Stimulated activated CD4-positive, alpha-beta T cell treated with anti-CD3 and anti-CD28 coated beads, Interleukin-15, amount 100 ng/mL, for 1 hour (primary cell): ENCODE measurements at places on chromosomes 7 and 10.

- DNase-seq, result no peak
Observed at GRCh38 chr10:73965890-73966768, 31.8 kb upstream of the VCL start.

DNA sequence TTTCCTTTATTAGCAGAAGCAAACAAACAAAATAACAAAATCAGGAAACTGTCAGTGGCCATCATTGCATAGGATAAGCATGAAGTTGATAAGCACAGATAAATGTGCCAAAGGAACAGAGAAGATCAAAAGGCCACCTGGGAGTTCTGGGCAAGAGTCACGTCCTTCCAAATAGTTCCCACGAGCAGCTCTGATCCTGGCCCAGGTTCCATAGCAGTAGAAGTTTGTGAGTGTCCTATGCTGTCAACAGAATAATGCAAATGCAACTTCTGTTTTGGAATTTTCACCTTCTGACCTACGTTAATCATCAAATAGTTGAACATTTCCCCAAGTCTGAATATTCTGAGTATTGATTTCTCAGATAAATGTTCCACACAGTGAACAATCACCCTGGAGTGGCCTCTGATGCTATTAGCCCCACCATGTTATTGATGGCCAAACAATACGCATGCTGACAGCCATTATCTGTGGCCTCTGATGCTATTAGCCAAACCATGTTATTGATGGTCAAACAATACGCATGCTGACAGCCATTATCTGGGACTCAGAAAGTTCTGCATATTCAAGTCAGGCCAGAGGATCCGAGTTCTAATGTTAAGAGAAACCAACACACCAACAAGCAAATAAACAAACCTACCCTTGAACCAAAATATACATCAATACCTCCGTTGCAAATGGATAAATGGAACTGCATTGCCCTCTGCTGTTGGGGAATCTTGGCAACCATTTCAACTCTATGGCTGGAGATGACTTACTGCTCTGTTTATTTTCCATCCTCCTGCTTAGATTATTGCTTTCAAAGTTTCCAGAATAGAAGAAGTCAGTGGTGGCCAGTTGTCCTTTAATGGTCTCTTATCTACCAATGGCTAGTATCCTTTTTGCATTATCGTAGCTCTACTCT, 63.3 kb downstream of the MRC1 start:
- DNase-seq, result no peak

DNA sequence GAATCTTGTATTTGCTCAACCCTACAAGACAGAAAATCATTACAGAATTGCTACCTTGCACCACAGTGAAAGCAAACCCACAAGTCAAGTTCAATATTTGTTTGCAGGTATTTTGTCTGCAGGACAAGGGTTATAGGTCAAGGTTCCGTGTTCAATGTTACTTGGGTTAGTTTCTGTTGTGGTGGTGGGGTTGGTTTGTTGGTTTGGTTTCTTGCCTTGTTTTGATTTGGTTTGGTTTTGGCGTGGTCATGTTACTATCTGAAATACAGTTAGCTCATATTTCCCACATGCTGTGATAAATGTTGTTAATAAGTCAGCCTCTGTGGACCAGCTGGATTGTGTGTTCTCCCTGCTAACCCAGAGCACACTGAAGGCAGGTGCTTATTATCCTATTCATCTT, 75.6 kb upstream of the INSIG1 start:
- no peak for DNase-seq

DNA sequence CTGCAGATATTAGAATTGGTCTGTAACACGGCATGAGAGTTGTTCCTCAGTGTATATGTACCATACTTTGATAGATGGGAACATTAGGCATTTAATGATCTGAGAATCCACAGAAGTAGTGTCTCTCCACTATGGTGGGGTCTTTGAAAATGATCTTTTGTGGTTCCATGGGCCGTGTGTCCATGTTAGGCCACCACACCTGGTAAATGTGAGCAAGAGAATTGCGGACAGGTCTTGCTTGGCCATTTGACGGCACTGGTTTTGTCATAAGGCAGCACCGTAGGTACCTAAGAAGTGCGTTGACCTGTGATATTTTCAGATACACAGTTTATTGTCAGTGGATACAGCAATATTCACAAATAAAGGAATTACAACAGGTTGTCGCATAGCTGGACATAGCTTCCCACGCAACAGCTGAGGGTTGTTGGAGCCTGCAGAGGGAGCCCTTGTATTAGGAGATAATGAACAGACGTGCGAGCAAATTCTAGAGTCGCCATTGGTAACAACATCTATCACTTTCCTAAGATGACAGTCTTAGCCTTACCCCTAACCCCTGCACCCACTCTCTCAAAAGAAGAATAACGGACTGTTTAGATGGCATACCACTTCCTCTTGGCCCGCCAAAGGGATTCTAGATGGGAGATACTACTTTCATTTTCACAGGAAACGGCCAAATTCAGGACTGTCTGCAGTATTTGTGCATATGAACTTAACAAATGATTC, 111.4 kb downstream of the COL28A1 start:
- DNase-seq, result no peak

GRCh38 chr10:103470761-103471653, 8.0 kb downstream of the CALHM3 start:
- DNase-seq, result peak; percentile 24

- DNase-seq, result no peak
Observed at GRCh38 chr10:103080891-103081581, 112.0 kb downstream of the NT5C2 start.

DNA sequence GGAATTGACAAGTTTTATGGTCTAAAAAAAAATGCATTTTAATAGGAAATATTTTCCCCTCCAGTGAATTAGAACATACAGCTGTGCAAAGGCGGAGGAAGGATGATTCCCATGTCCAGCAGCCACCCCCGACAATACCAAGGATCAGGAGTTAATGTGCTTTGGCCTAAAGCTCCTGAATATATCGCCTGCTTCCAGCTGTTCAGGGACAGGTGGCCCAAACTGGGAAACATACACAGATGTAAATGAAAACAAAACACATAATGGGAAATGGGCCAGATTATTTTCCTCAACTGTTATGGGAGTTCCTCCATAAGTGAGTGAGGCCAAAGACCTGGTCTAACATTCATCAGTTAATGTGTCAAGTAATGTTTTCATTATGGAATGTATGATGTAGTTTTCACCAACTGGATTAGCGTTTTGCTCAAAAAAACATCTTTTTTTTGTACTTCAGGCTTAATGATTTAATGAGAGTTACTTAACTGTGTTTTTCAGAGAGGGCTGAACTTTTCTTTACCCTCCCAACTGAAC, 55.1 kb upstream of the LAMB1 start:
- DNase-seq, result no peak

DNA sequence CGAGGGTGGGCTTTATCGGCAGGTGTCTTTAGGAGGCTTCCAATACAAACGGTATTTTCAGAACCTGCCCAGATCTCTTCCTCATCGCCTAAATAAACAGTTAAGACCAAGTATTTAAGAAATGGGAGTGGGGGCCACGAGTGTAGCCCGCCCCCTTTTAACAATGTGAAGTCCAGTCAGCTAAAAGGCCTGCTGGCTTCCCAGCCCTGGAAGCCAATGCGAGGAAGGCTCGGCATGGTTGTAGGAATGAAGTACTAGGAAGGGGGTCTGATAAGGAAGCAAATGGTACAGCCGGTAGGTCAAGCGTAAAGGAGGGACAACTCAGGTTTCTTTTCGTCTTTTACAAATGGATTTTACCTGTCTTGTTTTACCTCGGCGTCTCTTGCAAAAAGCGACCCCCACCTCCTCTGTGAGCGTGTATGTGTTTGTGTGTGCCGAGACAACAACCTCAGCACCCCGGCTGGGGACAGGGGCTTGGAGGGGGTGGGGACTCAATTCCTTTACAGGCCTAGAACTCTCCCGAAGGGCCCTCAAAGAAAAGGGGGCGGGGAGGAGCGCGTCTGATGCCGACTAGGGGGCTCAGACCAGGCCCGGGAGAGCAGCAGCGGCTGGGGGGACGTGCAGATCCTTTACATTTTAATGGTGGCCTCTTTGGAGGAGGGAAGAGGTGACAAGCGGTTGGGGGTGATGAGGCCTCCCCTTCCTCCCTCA, 147.6 kb downstream of the GPR85 start:
- DNase-seq, result no peak

DNA sequence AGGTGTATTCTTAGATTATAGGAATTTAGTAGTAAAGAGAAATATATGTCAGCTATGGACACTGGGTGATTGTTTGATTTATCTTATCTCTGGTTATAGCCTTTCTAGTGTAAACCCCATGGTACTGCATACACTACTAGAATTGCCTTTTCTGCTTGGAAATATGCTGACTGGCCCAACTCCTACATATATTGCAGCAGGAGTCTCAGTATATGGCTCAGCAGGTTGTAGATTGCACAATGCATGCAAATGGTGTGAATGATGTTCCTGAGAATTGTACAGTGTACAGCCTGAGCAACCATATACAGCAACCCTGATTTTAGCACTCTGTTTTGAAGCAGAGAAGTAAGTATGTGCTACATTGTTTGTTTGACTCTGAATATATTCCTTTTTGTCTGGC, 153.4 kb upstream of the NPY start:
- DNase-seq, result no peak

DNA sequence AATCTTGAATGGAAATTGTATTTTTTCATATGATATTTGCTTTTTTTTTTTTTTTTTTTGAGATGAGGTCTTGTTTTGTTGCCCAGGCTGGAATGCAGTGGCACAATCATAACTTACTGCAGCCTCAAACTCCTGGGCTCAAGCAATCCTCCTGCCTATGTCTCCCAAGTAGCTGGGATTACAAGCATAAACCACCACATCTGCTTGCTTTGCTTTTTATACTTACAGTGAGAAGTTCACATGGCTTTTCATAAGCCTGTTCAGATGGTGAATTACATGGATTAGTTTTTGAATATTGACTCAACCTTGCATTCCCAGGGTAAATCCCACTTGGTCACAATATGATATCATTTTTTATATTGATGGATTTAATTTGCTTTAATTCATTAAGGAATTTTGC, 22.0 kb downstream of the LRRD1 start:
- DNase-seq, result no peak

- DNase-seq, result no peak
Observed at GRCh38 chr7:146216396-146217041, 99.9 kb downstream of the CNTNAP2 start.

- no peak for DNase-seq
Observed at GRCh38 chr10:62049624-62050345, 148.3 kb downstream of the ARID5B start.

DNA sequence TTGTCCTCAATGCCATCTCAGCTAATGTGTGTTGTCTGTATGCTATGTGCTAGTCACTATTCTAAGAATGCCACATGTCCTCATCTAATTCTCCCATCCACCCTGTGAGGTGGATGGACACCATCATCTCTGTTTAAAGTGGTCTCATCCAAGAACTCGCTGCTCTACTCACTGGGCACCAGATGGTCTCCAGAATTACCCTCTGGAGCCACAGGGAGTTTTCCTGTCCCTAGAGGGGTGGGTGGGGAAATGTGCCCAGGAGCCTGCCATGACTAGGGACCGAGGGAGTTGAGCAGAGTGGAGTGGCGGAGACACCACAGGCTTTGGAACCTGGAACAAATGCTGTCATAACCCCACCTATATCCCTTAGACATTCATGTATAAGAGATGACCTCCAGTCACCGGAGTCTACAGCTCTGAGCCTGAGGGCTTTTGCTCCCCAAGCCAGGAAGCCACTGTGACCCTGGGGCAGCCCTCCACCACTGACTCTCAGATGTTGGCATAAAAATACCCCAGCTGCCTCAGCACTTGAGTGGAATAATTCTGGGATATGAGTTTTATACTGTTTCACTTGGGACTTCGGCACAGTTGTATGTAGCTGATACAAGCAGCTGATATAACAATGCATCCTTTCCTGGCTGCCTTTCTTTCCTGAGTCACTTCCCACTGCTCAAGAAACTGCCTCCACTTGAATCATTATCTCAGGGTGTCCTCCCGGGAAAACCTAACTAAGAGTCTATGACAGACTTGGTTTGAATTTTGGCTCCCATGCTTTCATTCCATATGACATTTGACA, 61.5 kb upstream of the RAPGEF5 start:
- DNase-seq, result no peak

DNA sequence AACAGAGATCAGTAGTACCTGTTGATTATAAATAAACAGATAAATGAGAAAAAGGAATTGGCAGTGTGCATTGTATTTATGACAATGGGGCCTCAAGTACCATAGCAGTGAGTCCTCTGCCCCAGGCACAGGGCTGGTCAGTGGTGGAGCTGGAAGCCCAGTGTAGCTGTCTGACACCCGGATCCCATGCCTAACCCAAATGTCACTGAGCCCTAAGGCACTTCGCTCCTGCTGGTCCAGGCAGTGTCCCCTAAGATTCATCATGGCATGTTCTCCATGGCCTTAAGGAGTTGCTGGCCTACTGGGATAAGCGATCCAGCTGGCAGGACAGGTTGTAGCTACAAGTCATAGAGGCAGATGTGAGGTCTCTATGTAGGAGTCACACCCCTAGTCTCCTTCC, 3.3 kb upstream of the ZNF736 start:
- no peak for DNase-seq

DNA sequence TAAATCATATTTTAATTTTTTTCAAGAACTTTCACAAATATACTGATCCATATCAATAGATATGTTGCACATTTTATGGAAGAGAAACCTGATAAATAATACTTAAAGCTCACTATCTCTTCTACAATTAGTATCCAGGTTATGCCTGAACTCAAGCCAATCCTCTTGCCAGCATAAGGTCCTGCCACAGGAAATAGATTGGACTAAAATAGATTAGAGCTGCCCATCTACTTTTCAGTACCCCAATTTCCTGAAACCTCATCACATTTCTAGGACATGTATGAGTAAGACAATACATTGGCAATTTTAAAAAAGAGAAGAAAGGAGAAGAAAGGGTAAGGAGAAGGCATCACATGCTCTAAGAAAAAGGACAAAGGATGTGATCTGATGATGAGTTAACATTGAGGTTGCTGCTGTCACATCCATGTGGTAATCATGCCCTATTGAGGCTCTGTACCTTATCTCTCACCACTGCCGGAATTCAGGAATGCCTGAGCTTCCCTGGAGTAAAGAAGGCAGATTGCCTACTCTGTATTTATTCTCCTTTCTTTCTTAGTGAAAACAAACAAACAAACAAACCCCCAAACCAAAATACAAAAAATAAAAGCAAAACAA, 199.7 kb downstream of the ANK3 start:
- no peak for DNase-seq
